COR-L47 (cell line): ENCODE measurements at places on chromosomes 1 and 21.

DNA sequence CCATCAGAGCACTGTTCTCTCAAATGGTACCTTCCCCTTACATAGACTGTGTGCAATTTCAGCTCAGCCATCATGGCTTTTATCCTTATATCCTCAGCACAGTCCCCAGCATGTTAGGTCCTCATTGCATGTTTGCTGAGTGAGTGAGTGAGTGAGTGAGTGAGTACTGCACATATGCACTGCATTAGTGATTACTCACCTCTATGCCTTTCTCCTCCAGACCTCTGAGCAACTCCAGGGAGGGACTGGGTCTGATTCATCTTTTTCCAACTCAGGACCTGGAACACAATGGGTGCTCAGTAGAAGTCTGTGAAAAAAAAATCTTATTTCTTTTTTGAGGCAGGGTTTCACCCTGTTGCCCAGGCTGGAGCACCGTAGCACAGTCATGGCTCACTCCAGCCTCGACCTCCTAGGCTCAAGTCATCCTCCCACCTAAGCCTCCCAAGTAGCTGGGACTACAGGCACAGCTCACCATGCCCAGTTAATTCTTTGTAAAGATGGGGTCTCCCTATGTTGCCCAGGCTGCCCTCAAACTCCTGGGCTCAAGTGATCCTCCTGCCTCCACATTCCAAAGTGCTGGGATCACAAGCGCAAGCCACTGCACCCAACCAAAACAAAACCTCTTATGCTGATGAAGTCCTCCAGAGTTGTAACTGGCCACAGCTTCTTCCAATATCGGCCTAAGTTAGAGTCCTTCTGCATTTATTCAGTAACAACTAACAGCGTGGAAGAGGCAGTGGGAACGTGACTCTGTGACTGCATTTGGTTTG lies 23.7 kb downstream of the RNU5D-1 start:
- no peak for DNase-seq

- no peak for DNase-seq
Observed at GRCh38 chr1:184556665-184557064, 169.8 kb downstream of the C1orf21 start.

DNA sequence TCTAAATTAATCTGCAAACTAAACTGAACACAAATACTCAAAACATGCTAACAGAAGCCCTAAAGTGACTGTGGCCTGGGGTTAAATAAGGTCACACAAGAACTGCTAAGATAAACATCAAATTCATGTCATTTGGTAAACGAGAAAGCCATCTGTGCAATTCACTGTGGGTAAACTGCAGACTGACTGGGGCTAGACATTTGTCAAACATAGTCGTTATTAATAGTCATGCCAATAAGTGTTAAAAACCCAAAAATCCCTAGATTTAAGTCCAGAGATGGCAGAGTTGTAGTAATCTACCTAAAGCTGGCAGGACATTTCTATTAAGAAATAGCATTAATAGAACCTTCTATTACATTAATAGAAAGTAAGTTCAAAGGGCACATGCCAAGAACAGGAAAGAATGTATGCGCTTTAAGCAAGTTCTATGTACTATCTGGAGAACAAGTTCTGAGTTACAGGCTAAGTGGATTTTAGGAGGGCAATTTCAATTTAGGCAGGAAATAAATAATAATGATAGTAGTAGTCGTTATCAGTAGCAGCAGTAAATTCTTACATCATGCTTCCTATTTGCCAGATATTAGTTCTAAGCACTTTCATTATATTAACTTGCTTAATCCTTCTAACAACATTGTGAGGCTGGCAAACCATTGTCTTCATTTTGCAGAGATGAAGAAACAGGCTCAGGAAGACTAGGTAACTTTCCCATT lies 8.6 kb downstream of the EDEM3 start:
- no peak for DNase-seq

GRCh38 chr1:25131794-25132193 lies 100.5 kb downstream of the SYF2 start:
- DNase-seq: no peak

- DNase-seq: no peak
Observed at GRCh38 chr1:36304970-36305914, 926 bp upstream of the SH3D21 start.

GRCh38 chr21:37188825-37189224 lies 78.3 kb downstream of the VPS26C start:
- no peak for DNase-seq

- DNase-seq: peak; percentile 29
Observed at GRCh38 chr1:1135339-1136136, 19.6 kb upstream of the C1orf159 start.

DNA sequence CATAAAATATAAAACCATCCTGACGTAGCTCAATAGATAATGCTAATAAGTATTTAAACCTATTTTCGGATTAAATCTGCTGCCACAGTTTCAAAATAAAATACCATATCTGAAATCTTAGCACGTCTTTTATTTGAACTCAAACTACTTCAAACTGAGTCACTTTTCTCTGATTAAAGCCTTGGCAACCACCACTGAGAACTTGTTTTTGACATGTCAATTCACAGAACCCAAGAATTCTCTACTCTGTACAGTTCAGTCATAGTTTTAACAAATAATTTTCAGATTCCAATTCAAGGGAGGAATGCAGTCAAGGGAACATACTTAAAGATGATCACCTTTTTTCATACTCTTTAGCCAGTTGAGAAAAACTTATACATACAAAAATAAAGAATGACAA lies 643.2 kb downstream of the KCNT2 start:
- no peak for DNase-seq

DNA sequence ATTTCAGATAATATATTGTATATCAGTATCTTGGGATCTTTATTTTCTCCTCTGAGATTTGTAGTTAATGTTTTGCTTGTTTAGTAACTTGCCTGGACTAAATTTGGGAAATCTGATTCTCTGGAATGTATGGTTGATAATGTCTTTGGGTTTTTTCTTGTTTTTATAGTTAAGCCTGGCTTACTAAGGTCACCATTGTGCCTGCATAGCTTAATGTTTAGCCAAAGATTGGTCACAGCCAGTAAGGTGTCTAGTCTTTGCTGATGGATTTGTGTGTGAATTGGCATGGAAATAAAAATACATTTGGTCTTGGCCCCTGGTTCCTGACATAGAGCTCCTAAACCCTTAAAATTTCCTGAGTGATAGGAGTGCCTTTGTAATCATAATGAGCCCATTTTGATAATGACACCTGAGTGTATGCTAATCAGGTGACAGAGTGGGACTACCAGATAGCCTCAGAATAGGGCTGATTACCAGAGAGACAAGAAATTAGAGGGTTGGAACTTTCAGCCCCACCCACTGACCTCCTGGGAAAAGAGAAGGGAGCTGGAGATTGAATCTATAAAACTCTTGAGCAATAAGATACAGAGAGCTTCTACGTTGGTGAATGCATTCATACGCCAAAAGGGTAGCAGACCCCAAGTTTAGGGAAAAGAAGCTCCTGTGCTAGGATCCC lies 47.9 kb upstream of the NUF2 start:
- DNase-seq: no peak

DNA sequence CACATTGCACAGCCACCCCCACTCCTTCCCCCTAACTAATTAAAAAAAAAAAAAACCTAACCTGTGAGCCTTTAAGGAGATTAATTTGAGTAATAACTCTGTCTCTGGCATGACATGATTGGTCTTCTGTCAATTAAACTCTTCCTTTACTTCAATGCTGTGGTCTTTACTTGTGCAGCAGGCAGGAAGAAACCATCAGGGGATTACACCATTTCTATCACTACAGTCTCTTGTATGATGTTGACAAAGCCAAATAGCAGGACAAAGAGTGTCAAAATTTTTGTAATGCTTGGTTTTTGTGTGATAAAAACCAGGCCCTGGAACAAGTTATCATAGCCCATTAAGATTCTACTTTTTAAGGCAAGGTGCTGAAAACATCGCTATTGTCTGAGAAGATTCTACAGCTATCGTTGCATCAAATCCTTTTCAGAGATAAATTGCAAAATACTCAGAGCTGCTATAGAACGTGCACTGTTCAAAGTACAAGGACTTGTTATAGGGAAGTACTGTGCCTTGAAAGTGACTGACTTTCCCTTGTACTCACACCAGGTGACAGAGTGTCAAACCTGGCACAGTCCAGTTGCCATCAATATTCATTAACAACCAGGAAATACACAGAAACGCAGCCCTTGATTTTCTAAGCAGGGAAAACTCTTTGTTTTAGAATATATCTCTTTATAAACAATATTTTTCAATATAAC lies 37.7 kb downstream of the LHX9 start:
- no peak for DNase-seq

- no peak for DNase-seq
Observed at GRCh38 chr1:227424953-227425352, 106.7 kb upstream of the CDC42BPA start.

DNA sequence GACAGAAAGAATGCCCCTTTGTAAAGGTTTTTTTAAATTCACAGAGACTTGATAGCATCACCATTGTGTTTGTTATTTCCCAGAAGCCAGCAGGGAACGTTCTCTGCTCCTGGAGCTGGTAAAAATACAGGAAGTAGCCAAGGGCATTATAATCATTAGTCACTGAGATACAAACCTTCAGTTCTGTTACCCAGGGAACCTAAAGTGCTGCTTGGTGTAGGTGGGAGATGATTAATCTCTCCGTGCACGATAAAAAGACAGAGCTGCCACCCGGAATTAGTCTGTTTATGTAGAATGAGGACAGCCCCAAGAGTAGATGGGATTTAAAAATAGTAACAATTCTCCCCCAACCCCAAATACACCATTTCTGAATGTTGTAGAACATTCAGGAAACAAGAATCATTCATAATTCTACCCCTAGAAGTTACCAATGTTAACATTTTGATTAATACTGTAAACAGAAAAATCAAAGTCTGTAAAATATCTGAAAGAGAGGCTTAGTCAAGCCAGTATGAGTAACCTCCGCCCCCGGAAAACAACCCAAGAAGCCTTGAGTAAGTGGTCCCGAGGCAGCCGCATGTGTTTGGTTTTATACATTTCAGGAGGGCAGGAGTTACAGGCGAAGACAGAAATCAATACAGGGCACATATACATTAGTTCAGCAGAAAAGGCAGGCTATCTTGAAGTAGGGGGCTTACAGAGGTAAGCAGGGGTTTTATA lies 45.3 kb upstream of the CTBS start:
- peak; percentile 36 for DNase-seq

- no peak for DNase-seq
Observed at GRCh38 chr1:9612871-9613624, 24.3 kb downstream of the TMEM201 start.

- no peak for DNase-seq
Observed at GRCh38 chr1:167430134-167430848, 88.0 kb downstream of the CD247 start.

DNA sequence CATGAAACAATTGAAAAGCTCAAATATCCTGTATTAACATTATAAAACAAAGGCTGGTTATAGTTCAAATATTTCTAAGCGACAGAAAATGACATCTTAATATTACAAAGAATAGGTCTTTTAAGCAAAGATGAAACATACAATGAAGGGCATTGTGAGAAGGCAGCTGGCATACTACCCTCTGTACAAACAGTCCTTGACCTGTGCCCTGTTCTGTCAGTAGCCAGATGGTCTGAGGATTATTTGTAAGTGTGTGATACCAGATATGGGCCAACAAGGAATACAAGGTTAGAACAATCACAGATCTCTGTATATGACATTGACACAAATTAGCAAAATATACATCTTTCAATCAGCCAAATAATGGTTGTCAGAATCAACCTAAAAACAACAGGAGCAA lies 1350.4 kb downstream of the AMY1C start:
- peak; percentile 26 for DNase-seq

DNA sequence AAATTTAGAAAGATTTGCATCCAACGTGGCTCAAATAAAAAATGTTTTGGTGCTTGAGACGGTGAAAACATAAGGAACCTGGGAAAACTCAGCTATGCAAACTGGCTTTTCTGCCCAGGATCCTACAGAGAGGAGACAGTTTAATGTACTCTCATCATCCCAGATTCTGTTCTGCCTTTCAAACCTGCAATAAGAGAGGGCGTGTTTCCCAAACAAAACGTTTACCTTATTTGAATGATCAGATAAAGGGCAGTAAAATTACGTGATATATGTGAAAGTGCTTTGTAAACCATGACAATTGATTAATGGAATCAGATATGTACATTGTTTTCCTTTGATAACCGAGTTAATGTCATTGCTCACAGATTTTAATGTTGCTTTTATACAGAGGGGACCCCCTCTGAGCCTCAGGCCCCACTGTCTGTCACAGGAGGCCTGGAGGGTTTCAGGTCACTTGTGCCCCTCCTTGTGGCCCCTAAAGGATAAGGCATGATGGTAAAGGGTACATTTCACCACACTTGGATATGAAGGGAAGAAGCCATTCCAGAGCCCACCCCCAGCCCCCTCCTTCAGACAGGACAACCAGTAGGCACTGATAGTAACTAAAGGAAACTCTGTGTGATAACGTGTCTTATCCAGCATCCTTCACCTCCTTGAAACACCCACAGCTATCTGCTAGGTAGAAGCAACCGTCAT lies 157.6 kb downstream of the EDEM3 start:
- no peak for DNase-seq

GRCh38 chr1:109433322-109433721 lies 7.1 kb upstream of the PSMA5 start:
- DNase-seq: no peak

DNA sequence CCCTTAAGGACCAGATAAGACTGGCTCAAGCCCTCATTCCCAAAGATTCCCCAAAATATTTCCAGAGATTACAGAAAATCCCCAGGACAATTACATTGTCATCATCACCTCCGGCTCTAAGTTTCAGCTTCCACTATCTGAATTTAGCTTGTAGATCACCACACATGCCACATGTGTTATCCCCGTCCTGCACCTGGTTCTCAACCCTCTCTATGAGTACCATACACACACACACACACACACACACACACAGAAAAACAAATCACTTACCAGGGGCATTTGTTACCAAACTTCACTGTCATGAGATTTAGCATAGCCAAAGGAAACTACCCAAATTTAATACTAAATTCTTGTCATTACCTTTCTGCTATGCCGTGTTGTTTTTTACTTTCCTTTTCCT lies 15.4 kb upstream of the TSPAN1 start:
- no peak for DNase-seq

DNA sequence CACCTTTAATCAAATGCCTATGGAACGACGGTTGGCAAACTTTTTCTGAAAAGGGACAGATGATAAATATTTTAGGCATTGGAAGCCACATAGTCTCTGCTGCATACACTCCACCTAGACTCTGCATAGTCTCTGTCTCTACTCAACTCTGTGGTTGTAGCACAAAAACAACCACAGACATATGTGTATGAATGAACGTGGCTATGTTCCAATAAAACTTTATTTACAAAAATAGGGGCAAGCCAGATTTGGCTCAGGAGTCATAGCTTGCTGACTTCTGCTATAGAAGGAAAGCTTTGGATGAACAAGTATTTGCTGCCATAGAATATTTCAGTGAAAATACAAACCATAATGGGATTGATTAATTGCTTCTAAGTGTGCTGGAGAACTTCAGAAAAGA lies 37.5 kb upstream of the ADORA3 start:
- DNase-seq: no peak

DNA sequence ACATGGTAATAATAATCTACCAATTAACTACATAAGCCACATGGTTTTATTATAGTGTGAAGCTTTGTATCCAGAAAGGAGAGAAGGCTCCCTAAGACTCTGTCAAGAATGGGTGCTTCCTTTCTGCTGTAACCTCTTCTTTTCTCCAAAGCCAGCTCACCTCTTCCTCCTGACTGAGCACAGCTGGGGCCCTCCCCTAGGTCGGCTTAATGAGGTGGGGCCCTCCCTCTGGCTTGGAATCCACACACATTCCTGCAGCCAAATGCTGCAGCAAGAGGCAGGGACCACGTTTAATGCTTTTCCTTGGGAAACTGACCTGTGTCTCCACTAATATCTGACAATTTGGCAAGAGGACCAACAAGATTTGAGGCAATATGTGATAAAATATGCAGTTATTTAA lies 94.8 kb downstream of the DSCAM start:
- no peak for DNase-seq

- DNase-seq: no peak
Observed at GRCh38 chr1:81714636-81715035, 86.1 kb upstream of the ADGRL2 start.
